ENCODE measurements at places on chromosomes 5 and 9. TPM values are rescaled to one million over a fixed set of nuclear protein-coding genes. Genes with fewer than 3 reads are reported as not detected.

The CARD9 gene
- total RNA-seq, result 1.8 TPM

The NUTM2F gene
- total RNA-seq, result not detected

The ZBED3 gene
- 1.3 TPM for total RNA-seq

The SLC45A2 gene
- not detected for total RNA-seq

The MCIDAS gene
- total RNA-seq, result not detected

The CDH9 gene
- total RNA-seq, result 0.59 TPM

The LCN1 gene
- total RNA-seq, result 0.59 TPM

The VCAN gene
- 2,662 TPM for total RNA-seq

The SPARC gene
- 3,745 TPM for total RNA-seq

The GMCL2 gene
- not detected for total RNA-seq

The IL33 gene
- 470 TPM for total RNA-seq

The CTXN3 gene
- not detected for total RNA-seq

The SPATA6L gene
- total RNA-seq, result 0.18 TPM

The IRGM gene
- not detected for total RNA-seq

The ADAMTSL2 gene
- 4.8 TPM for total RNA-seq

The HK3 gene
- total RNA-seq, result not detected

The EQTN gene
- total RNA-seq, result not detected

The MRPS27 gene
- 60.9 TPM for total RNA-seq

The CDX1 gene
- not detected for total RNA-seq

The KCNIP1 gene
- not detected for total RNA-seq

The NXNL2 gene
- total RNA-seq, result 0.97 TPM

The ADCY2 gene
- total RNA-seq, result not detected

The SH3PXD2B gene
- total RNA-seq, result 51.0 TPM

The S1PR3 gene
- 11.9 TPM for total RNA-seq

The GFRA3 gene
- not detected for total RNA-seq

The INSYN2B gene
- 8.3 TPM for total RNA-seq

The CCDC171 gene
- 2.4 TPM for total RNA-seq

Measured in smooth muscle cell of the umbilical artery (primary cell).